ENCODE measurements at places on chromosomes 5 and 9. TPM values are rescaled to one million over a fixed set of nuclear protein-coding genes. Genes with fewer than 3 reads are reported as not detected.

- H3K4me3 ChIP-seq: no peak overlapping the region
- no peaks in the 10 kb centered on the region for H3K27me3 ChIP-seq
- no peak for DNase-seq
- H3K27ac ChIP-seq: no peak overlapping the region
- peaks cover 7% of the 10 kb centered on the region for H3K4me1 ChIP-seq
These were observed 1.7 kb upstream of the PTPDC1 start for GRCh38 chr9:94082553-94082952.

GRCh38 chr9:69265891-69266290, 59.1 kb upstream of the ENTREP1 start:
- H3K36me3 ChIP-seq: no peaks in the 10 kb centered on the region
- no peaks in the 10 kb centered on the region for H3K4me1 ChIP-seq
- H3K27ac ChIP-seq: no peak overlapping the region
- peaks cover 5% of the 10 kb centered on the region for H3K27me3 ChIP-seq
- DNase-seq: no peak
- no peak overlapping the region for H3K4me3 ChIP-seq

GRCh38 chr5:91957666-91958065, 574.5 kb upstream of the ARRDC3 start:
- no peaks in the 10 kb centered on the region for H3K36me3 ChIP-seq
- H3K4me1 ChIP-seq: no peaks in the 10 kb centered on the region
- DNase-seq: no peak
- no peak overlapping the region for H3K4me3 ChIP-seq
- no peak overlapping the region for H3K27ac ChIP-seq
- H3K27me3 ChIP-seq: no peaks in the 10 kb centered on the region

- H3K27ac ChIP-seq: no peak overlapping the region
- peaks cover 17% of the 10 kb centered on the region for H3K4me1 ChIP-seq
These were observed 6.4 kb upstream of the AGPAT2 start for GRCh38 chr9:136693490-136694162.

- H3K36me3 ChIP-seq: no peaks in the 10 kb centered on the region
- DNase-seq: no peak
- no peaks in the 10 kb centered on the region for H3K4me1 ChIP-seq
- H3K27me3 ChIP-seq: no peaks in the 10 kb centered on the region
These were observed 332.0 kb downstream of the TRIM32 start for GRCh38 chr9:117018966-117019617.

DNA sequence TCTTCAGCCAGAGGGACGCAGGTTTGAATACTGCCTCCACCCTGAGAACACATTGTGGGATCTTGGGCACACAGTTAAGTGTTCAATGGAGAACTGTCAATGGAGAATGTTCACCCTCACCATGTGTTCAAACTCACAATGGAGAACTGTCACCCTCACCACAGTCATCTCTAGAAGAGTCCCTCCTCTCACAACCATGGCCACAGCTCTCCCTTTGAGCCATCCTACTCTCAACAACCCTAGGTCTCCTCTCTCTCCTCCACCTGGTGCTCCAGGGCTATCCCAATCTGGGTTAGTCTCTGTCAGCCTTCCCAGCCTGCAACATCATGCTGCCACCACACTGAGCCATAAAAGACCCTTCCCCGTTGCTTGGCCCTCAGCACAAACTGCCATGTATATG, 36.3 kb upstream of the HAND1 start:
- H3K27me3 ChIP-seq: peaks cover 21% of the 10 kb centered on the region
- H3K4me1 ChIP-seq: peaks cover 11% of the 10 kb centered on the region
- H3K4me3 ChIP-seq: no peak overlapping the region
- no peak for DNase-seq
- H3K27ac ChIP-seq: no peak overlapping the region
- H3K36me3 ChIP-seq: no peaks in the 10 kb centered on the region

- no peaks in the 10 kb centered on the region for H3K27me3 ChIP-seq
- peaks cover 14% of the 10 kb centered on the region for H3K4me1 ChIP-seq
- no peak overlapping the region for H3K4me3 ChIP-seq
- H3K36me3 ChIP-seq: peaks cover 14% of the 10 kb centered on the region
- DNase-seq: no peak
These were observed 79.0 kb downstream of the FBXW11 start for GRCh38 chr5:171927345-171927941.

DNA sequence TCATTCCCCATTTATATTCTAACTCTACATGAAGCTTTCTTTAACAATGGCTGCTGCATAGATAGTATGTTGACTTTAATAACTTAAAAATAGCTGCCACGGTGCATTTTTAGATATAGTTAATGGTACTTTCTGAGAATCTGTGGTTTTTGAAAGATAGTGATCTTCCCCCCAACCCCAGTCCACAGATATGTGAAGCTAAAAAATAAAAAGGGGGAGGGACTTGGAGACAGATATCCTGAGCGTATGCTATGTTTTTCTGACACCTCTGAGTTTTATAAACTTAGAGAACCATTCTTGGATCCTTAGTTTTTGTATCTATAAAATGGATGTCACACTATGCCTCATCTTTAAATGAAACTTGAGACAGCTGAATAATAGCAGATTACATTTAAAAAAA, 120.5 kb downstream of the SNX18 start:
- no peak for DNase-seq
- H3K36me3 ChIP-seq: peaks cover 5% of the 10 kb centered on the region
- H3K27me3 ChIP-seq: no peaks in the 10 kb centered on the region
- peaks cover 19% of the 10 kb centered on the region for H3K4me1 ChIP-seq

GRCh38 chr5:139739150-139739974, 56.2 kb upstream of the PSD2 start:
- no peaks in the 10 kb centered on the region for H3K27me3 ChIP-seq
- H3K36me3 ChIP-seq: no peaks in the 10 kb centered on the region
- no peaks in the 10 kb centered on the region for H3K4me1 ChIP-seq
- peak overlapping the region; percentile 54 for H3K27ac ChIP-seq
- DNase-seq: no peak

GRCh38 chr9:37953206-37953774, 49.4 kb upstream of the SLC25A51 start:
- H3K4me1 ChIP-seq: peaks cover 14% of the 10 kb centered on the region
- no peaks in the 10 kb centered on the region for H3K36me3 ChIP-seq
- DNase-seq: no peak

The CTNND2 gene
- not detected for total RNA-seq

DNA sequence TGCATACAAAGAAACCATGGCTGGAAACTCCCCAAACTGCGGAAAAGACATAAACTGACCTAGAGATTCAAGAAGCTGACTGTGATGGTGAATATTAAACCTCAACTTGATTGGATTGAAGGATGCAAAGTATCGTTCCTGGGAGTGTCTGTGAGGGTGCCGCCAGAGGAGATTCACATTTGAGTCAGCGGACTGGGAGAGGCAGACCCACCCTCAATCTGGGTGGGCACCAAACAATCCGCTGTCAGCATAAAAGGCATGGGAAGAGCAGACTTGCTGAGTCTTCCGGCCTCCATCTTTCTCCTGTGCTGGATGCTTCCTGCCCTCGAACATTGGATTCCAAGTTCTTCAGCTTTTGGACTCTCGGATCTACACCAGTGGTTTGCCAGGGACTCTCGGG, 24.8 kb upstream of the WDR5 start:
- DNase-seq: no peak
- no peaks in the 10 kb centered on the region for H3K36me3 ChIP-seq
- no peak overlapping the region for H3K4me3 ChIP-seq
- H3K27me3 ChIP-seq: no peaks in the 10 kb centered on the region

DNA sequence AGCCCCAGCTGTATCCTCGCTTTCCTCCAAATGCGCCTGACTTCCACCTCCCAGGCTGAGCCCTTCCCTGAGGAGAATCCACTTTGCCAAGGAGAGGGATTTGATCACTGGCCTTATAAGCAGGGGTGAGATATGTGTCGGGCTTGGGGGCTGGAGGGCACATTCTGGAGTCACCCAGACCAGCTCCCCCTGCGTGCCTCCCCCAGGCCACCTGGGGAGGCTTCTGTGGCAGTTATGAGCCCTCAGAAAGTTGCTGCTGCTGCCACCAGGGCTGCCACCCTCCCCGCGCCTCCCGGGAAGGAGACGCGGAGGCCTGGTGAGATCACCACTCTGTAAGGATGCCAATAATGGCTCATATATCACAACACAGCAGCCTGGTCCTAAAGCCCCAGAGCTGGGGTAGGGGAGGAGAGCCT, 211.5 kb downstream of the PAPPA start:
- H3K27ac ChIP-seq: no peak overlapping the region
- H3K4me1 ChIP-seq: no peaks in the 10 kb centered on the region
- H3K27me3 ChIP-seq: no peaks in the 10 kb centered on the region

- H3K4me3 ChIP-seq: no peak overlapping the region
- H3K27me3 ChIP-seq: no peaks in the 10 kb centered on the region
- H3K4me1 ChIP-seq: peaks cover 47% of the 10 kb centered on the region
- H3K36me3 ChIP-seq: peaks cover 65% of the 10 kb centered on the region
- H3K27ac ChIP-seq: no peak overlapping the region
These were observed 106.4 kb upstream of the DHFR start for GRCh38 chr5:80761176-80761575.

The SUSD3 gene
- total RNA-seq: 59.6 TPM

DNA sequence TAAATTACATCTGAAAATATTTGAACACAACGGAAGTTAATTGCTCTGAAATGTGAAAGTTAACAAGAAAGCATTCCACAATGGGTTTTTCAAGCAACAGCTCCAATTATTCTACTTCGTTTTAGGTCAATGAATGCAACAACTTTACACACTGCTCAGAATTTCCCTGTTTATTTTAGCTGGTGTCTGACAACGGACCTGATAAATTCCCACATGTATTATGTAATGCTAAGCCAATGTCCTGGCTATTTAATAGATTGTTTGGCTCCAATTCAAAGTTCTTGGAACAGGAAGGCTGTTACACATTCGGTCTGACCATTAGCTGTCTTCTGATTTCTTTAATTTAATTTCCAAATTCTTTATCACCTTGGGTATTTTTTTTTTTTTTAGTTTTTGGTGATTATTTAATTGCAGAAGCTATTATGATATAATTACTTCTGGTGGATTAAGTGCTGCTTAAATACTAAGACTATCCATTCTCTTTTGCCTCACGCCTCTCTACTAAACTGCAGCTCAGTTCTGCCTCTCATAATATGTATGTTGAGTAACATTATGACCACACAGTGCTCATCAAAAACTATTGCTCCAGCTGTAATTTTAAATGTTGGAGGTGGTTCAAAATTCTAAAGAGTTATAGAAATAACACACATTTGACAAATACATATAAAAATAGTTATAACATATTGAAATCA, 57.9 kb downstream of the MEF2C start:
- H3K4me3 ChIP-seq: no peak overlapping the region
- DNase-seq: no peak
- H3K36me3 ChIP-seq: no peaks in the 10 kb centered on the region
- H3K27ac ChIP-seq: no peak overlapping the region
- peaks cover 30% of the 10 kb centered on the region for H3K4me1 ChIP-seq

The HAND1 gene
- total RNA-seq: not detected

GRCh38 chr9:122402403-122402871, 31.6 kb downstream of the PTGS1 start:
- peaks cover 4% of the 10 kb centered on the region for H3K27me3 ChIP-seq
- no peaks in the 10 kb centered on the region for H3K36me3 ChIP-seq
- DNase-seq: peak; percentile 52
- peak overlapping the region; percentile 52 for H3K27ac ChIP-seq
- H3K4me1 ChIP-seq: peaks cover 9% of the 10 kb centered on the region

The SEMA6A gene
- total RNA-seq: not detected

GRCh38 chr5:119016125-119016774, 27.9 kb upstream of the DTWD2 start:
- H3K4me3 ChIP-seq: no peak overlapping the region
- H3K27ac ChIP-seq: no peak overlapping the region
- no peak for DNase-seq

GRCh38 chr5:73066466-73066865, 53.9 kb upstream of the TMEM171 start:
- H3K4me1 ChIP-seq: peaks cover 3% of the 10 kb centered on the region
- peaks cover 30% of the 10 kb centered on the region for H3K27me3 ChIP-seq
- peak; percentile 24 for DNase-seq
- no peak overlapping the region for H3K27ac ChIP-seq
- H3K4me3 ChIP-seq: no peak overlapping the region

DNA sequence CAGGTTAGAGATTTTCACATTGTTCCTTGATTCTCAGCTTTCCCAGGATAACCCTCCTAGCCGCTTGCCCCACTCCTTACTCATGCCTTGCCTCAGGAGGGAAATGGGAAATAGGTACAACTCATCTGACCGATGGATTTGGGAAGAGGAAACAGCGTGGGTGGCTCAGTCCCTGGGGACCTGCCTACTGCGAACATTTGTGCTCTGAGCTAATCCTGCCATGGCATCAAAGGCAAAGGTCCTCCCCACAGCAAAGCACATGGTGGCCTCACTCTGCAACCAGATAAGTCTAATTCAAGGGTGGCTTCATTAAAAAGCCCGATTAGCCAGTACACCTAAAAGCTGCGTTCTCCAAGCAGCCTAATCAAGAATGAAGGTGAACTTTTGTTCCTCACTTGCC, 82.4 kb upstream of the ADRA1B start:
- DNase-seq: no peak
- peaks cover 13% of the 10 kb centered on the region for H3K27me3 ChIP-seq
- no peak overlapping the region for H3K27ac ChIP-seq
- H3K4me3 ChIP-seq: no peak overlapping the region

DNA sequence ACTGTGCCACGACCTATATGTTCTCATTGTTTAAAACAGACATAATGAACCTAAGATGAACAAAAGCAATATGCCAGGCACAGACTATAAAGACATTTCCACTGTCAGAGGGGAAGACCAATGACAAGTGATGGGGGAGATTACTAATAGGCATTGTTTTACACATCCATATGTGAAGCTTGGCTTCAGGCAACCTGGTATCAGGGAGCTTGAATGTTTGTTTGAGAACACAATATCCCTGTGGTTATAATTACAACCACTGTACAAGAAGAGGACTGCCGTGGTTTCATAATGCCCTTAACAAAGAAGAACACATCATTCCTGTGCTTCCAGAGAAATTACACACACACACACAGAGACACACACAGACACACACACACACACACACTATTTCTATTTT, 385.7 kb downstream of the BNC2 start:
- H3K27me3 ChIP-seq: no peaks in the 10 kb centered on the region
- no peaks in the 10 kb centered on the region for H3K4me1 ChIP-seq
- no peak overlapping the region for H3K27ac ChIP-seq
- H3K36me3 ChIP-seq: no peaks in the 10 kb centered on the region

DNA sequence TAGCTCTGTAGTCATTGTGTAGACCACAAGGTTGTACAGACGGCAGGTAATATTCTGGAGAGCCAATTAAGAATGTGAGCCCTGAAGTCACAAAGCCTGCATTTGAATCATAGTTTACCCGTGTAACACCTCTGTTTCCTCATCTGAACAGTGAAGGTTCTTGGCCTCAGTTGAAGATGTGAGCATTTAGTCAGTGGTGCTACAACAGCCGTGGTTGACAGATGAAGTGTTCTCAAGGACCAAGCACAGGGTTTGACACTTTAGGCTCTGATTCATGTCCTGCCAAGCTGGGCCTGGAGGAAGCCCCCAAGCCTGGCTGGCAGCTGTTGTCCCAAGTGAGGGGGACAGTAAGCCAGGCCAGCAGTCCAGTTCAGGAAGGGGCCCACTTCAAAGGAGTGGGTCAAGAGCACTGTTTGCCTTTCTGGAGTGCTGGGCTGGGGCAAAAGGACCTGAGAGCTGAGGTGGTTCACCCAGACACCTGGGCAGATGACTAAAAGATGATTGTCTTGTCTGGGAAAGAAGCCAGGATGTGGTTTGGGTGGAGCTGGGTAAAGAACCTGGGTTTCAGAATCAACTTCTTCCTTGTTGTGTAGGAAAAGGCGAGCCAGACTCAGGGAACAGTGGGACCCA, 20.7 kb downstream of the FAXDC2 start:
- DNase-seq: peak; percentile 51
- H3K27me3 ChIP-seq: no peaks in the 10 kb centered on the region
- H3K4me1 ChIP-seq: peaks cover 40% of the 10 kb centered on the region
- H3K36me3 ChIP-seq: peaks cover 28% of the 10 kb centered on the region
- peak overlapping the region; percentile 83 for H3K27ac ChIP-seq
- peak overlapping the region; percentile 18 for H3K4me3 ChIP-seq
